Effector CD8-positive, alpha-beta T cell (primary cell): ENCODE measurements at places on chromosomes 6 and 20.

DNA sequence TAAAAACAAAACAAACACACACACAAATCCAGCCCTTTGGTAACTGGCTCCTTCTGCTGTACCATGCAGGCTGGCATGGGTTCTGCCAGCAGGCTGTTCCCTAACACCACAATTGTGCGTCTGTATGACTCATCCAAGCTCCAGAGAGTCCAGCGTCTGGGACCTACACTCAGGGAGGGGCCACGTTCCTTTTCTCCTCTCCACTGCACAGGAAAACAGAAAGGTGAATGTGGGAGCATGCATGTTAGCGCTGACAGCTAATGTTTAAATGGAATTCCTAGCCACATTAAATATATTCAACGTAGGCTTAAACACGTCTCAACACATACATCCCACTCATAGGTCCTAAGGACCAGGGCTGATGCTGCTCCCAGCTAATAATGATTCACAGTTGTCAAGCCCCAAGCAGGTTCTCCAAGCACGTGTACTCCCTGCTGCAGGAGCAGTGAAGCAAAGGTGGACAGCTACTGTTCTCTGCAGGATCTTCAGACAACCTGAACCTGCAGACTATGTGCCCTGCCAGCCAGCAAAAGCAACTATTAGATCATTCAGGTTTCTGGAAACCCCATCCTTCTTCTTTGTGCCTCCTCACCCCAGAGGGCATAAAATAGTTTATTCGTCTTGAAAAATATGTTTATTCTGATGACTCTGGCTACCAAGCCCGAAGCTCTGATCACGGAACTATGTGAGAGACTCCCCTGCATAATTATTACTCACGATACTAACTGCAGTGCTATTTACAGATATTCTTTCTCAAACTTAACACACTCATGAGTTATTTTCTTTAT is 20.9 kb downstream of the MAP1LC3A start:
- DNase-seq: no peak

DNA sequence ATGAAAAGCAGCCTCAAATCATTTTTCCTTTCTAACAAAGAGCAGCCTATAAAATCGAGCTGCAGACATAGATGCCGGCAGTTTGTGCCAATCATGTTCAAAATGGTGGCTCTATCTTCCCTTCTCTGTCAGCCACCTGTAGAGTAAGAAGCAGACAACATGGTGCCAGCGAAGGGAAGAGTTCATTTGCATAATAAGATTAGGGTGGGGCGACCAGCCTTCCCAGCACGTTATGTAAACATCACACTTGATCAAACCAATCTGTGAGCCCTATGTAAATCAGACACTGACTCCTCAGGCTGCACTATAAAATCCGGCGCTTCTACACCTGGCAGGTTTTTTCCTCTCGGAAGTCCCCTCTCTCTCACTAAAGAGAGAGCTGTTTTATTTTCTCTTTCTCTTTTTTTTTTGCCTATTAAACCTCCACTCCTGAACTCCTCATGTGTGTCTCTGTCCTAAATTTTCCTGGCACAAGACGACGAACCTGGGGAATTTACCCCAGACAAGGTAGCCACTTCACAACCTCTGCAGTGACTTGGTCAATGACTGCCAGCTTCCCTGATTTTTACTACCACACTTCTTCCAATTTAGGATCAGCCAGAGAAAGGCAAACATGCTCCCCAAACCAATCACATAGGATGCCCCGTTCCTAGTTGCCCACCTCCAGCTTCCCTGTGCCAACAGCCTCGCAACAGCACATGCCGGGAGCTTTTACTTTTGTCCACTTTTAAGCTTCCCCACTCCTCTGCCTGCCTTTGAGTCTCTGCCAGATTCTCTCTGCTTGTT is 12.9 kb downstream of the TPMT start:
- no peak for DNase-seq

DNA sequence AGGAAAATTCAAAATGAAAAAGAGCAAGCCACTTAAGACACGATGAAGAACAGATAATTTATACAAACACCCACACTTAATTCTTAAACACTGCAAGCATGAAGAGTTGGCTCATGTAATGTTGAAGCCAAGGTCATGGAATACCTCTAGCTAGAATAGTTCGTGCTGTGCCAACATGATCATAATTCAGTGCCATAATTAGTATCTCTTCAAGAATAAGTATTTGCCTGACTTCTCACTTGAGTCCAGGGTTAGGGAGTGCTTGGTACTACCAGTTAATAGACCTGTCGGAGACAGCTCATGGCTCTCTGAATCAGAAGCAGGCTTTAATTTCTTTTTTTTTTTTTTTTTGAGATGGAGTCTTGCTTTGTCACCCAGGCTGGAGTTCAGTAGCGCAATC is 206.3 kb downstream of the UNC5CL start:
- DNase-seq: no peak

- no peak for DNase-seq
These were observed 212.3 kb upstream of the HEY2 start for GRCh38 chr6:125537090-125537489.

GRCh38 chr6:39669207-39669972 is 55.8 kb downstream of the KIF6 start:
- DNase-seq: no peak

GRCh38 chr6:144033816-144034735 is 26.0 kb upstream of the PLAGL1 start:
- no peak for DNase-seq

- DNase-seq: no peak
These were observed 80.8 kb downstream of the PTPRK start for GRCh38 chr6:128439627-128440026.

DNA sequence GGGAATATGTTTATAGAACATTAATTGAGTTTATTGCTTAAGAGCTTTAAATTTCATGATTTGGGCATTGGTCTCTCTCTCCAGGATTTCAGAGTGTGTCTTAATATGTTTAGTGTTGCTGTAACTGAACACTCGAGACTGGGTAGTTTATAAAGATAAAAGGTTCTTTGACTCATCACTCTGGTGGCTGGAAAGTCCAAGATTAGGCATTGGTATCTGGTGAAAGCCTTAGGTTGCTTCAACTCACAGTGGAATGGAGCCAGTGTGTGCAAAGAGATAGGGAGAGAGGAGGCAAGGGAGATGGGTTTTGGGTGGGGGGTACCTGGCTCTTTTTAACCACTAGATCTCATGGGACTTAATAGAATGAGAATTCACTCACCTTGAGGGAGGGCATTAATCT is 35.6 kb upstream of the DTNBP1 start:
- no peak for DNase-seq

GRCh38 chr6:119020597-119021561 is 57.6 kb downstream of the FAM184A start:
- DNase-seq: no peak

DNA sequence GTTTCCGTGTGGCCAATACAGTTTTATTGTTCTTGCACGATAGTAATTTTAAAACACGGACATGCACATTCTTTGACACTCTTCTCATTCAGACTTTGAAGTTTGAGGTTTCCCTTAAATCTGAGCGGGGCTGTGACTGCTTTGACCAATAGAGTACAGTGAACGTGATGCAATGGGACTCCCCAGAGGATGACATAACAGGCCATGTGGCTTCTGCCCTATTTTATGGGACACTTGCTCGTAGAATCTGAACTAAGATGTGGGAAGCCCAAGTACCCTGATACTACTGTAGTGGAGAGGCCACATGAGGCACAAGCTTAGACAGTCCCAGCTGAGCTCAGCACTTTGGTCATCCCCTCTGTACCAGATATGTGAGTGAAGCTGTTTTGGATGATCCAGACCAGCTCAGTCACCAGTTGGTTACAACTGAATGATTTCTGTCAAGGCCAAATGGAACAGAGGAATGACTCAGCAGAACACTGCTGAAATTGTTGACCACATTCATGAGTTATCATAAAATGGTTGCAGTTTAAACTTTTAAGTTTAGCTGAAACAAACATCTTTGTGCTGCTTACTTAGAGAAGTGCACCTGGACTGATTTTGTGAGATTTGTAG is 279.4 kb downstream of the RFPL4B start:
- DNase-seq: no peak

GRCh38 chr6:28011722-28012121 is 54.7 kb downstream of the OR2B6 start:
- DNase-seq: no peak
